Mesenteric fat pad (tissue), 1 donor: ENCODE measurements at places on chromosomes 11 and 22. TPM values are rescaled to one million over a fixed set of nuclear protein-coding genes. Genes with fewer than 3 reads are reported as not detected.

GRCh38 chr11:64069401-64070313 lies 33.9 kb downstream of the FLRT1 start:
- no peak for DNase-seq

- DNase-seq: no peak
These were observed 32.1 kb upstream of the CLPB start for GRCh38 chr11:72466410-72466809.

DNA sequence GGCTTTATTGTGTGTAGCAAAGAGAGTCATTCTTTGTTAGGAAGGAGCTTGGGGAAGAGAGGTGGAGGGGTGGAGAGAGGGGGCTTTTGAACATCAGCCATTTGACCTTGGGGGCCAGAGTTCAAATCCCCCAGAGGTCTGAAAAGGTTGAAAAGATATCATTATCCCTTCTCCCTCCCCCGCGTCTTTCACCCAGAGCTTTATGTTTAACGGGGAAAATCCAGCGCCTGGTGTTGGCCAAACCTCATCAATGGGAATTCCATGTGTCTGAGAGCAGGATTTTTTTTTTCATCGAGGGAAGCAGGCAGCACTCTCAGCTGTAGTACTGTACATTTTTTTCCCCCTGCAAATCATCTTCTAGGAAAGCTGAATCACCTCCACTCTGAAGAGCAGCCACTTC lies 122.4 kb upstream of the HSD17B12 start:
- no peak for DNase-seq

DNA sequence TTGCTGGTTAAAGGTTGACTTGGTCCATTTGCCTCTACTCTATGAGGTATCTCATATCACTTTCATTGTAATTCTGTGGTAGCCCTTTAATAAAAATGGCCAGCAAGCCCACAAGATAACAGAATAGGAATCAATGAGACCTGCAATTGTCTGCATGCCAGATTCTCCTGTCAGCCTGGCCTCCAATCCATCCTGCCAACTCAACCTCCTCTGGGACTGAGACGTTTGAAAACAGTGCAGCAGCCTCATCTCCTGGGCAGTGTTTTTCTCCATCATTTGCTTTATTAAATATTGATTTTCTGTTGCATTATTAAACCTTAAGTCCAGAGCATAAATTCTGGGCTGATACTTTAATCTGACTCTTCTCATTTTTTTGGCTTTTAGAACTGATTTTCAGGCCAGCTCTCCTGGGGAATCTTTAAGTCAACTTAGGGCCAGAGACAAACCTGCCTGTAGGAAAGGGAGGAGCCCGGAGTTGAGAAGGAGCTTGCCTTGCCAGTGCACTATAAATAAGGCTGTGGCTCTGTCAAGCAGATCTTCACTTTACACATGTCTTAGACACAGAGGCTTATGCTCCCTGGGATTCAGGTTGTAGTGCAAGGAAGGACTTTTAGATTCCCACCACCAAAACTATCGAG lies 798.0 kb downstream of the NTM start:
- DNase-seq: no peak

DNA sequence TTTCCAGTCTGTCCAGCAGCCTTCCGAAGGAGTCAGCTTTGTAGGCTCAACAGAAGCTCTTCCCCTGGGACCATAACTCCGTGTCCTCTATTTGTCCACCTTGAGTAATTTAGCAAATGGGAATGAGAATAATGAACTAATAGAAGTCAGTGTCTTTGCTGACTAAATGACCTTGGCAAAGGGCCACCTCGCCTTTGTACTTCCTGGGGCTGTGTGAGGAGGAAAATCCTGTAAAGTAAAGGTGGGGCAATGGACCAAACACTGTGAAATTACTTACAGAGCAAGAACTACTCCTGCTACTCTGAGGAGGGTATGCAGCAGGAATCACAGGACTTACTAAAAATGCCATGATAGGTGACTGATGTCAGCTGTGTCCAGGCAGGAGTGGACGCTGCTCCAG lies 36.2 kb upstream of the CSNK2A3 start:
- DNase-seq: no peak

- DNase-seq: no peak
These were observed 50.2 kb downstream of the GRM5 start for GRCh38 chr11:89015614-89016013.

DNA sequence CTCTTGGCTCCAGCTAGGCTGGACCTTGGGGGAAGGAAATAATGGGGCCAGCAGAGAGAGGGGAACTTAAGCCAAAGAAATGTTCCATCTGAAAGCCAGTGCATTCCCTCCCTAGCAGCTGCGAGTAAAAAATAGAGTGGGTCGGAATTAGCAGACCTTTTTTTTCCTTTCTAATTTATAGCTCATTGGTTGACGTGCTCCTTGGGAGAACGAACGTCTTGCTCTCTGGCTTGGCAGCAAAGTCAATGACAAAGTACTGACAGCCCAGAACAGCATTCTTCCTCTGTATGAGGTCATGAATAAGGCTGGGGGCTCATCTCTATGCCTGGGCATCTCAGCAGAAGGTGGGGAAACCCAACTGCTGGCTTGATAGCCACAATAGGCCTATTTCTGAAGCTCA lies 65.0 kb downstream of the SEZ6L start:
- DNase-seq: no peak

DNA sequence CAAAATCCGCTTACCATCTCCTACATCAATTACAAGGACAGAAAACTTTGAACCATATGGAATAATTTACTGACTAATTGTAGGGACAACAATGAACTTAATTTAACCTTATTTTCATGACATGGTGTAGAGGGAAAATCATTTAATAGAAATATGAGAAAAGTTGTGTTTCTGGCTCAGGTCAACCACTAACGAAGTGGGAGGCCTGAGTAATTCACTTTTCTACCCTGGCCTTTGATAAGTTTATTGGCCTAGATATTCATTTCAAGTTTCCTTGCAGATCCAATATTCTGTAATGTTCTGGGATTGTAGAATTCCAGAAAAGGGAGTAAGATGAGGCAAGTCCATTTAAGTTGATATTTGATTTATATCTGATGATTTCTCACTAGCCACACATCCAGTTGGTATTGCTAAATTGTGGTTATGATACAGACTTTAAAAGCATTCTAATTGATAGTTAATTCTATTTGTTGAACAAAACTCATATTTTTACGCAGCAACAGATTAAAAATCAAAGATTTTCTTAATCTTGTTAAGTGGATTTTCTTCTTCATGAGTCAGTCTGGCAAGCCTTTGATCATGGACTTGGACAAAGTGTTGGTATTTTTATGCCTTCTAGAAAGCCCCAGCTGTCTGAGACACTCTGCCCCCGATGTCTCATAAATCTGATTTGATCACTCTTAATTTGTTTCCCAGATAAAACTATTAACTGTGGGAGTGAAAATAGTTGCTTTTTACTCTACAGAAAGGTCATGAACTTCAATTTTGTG lies 336.5 kb downstream of the TMEM135 start:
- no peak for DNase-seq

- DNase-seq: no peak
These were observed 32.8 kb downstream of the KCNE3 start for GRCh38 chr11:74434528-74434927.

DNA sequence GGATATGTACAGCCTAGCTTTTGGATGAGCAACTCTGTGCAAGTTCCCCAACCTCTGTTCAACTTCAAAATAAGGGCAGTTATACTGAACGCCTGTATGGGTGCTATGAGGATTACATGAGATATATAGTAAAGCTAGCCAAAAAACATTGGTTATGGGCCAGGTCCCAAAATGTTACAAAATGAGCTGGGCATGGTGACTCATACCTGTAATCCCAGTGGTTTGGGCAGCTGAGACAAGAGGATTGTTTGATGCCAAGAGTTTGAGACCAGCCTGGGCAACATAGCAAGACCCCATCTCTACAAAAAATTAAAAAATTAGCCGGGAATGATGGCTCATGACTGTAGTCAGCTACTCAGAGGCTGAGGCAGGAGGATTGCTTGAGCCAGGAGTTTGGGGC lies 118.4 kb downstream of the TEAD1 start:
- DNase-seq: no peak

Gene RRAS2
- total RNA-seq: 72.7 TPM

Gene DDI1
- total RNA-seq: not detected

GRCh38 chr11:10876158-10876557 lies 18.3 kb upstream of the ZBED5 start:
- DNase-seq: no peak

DNA sequence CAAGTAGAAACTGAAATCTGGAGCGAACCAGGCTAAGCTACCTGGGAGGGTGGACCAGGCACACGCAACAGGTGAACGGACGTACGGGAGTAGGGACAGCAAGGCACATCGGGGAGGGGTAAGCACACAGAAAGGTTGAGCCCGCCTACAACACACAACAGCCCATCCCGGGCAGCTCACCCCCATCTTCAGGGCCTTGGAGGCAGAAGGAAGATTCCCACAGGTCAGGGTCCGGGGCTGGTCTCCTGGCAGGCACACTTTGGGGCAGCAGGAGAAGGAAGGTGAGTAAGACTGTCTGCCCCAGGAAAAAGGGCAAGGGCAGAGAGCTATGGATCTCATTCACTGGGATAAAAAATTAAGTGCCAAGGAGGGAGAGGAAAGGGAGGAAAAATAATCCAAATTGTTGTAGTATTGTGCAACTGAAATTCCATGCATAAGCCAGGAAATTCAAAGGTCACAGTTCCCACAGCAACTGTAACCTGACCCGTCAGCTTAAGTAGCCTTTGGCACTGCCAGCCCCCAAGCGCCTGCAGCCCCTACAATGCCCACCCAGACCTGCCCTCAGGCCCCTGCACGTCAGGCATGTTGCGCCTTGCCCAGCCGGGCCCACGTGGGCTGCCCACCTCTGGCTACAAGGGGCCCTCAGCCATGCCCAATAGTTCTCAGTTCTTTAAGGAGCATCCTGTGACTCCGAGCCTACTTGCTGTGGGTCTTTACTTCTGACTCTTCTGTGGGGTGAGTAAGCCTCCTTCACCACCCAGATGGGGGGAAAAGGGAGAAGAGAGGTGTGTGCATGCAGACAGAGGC lies 51.8 kb downstream of the MICAL3 start:
- DNase-seq: no peak

Gene ENTHD1
- total RNA-seq: not detected

DNA sequence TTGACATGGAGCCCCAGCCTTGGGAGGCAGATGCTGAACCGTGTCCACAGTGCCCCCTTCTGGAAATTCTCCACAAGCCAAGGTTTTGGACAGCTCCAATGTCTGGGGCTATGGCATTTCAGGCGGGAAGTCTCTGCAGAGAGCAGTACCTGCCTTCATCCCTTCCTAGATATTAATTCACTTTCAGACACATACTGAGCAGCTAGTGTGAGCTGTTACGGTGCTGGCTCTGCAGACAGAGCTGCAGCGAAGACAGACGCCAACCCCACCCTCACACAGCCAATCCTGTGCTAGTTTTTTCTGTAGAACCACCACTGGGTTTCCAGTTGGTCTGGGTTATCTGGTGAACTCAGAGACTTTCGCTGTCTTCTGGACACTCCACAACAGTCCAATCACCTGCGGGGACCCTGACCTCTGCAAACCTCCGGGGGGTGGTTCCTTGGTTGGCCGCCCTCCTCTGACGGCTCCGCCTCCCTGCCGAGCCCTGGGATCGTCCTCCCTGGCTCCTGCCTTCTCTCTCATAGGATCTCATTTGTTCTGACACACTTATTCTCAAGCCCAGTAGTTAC lies 9.1 kb downstream of the LMF2 start:
- no peak for DNase-seq

Gene JAM3
- total RNA-seq: 18.9 TPM

Gene CFAP300
- total RNA-seq: 3.0 TPM

- no peak for DNase-seq
These were observed 54.5 kb upstream of the NOX4 start for GRCh38 chr11:89545691-89546090.

Gene C11orf24
- 50.9 TPM for total RNA-seq

Gene MS4A6A
- 196 TPM for total RNA-seq

DNA sequence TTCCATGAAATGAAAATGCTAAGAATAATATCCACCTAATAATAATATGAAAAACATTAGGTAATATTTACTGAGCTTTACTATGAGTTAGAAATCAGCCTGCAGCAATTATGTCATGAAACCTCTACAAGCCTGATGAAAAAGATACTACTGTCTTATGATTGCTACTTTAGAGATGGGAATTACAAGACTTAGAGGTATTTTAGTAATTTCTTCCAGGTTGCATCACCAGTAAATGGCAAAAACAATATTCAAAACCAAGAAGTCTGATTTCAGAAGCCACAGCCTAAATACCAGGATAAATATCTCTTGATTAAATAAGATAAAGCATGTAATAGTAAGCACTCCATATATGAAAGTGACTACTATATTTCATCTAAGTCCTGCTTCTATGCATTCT lies 13.8 kb downstream of the OR5B21 start:
- DNase-seq: no peak

DNA sequence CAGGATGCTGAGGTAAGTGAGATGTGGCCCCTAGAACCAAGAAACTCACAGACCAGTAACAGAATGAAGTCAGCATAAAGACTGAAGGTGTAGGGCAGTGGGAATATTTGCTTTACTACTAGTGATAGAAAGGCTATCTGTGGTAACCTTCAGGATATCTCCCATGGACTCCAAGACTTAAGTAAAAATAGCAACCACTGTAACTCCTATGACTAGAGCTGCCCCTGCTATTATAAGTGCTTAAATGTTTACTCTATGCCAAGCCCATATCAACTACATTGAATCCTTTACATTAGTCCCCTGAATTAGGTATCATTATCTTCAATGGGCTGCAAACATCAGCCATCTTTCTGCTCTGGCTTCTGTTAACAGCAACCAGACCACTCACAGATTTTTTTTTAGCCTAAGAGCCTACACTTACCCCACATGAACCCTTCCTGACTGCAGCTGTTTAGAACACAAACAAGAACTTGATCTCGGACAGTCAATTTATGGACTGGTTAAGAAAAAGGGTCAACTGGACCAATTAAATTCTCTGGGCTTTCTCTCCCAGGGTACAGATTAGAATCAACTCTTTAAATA lies 335.1 kb upstream of the API5 start:
- no peak for DNase-seq

DNA sequence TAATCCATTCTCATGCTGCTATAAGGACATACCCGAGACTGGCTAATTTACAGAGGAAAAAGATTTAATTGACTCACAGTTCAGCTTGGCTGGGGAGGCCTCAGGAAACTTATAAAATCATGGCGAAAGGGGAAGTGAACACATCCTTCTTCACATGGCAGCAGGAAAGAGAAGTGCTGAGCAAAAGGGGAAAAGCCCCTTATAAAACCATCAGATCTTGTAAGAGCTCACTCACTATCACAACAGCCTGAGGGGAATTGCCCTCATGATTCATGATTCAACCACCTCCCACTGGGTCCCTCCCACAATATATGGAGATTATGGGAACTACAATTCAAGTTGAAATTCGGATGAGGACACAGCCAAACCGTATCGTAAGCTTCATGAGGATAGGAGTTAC lies 3.8 kb upstream of the CYB5R2 start:
- no peak for DNase-seq

Gene SULT4A1
- 1.7 TPM for total RNA-seq

- no peak for DNase-seq
These were observed 178.2 kb downstream of the LRRC4C start for GRCh38 chr11:41281131-41281742.

GRCh38 chr11:132278801-132279574 lies 908.6 kb downstream of the NTM start:
- DNase-seq: no peak

Gene LPXN
- 17.0 TPM for total RNA-seq

Gene KCNJ1
- total RNA-seq: not detected

Gene PTPRCAP
- 3.3 TPM for total RNA-seq

Gene ST14
- 13.3 TPM for total RNA-seq
